ENCODE measurements at places on chromosomes 12 and 14.
A peak's percentile ranks its signal among the peaks of the same experiment; 100 is the strongest.

DNA sequence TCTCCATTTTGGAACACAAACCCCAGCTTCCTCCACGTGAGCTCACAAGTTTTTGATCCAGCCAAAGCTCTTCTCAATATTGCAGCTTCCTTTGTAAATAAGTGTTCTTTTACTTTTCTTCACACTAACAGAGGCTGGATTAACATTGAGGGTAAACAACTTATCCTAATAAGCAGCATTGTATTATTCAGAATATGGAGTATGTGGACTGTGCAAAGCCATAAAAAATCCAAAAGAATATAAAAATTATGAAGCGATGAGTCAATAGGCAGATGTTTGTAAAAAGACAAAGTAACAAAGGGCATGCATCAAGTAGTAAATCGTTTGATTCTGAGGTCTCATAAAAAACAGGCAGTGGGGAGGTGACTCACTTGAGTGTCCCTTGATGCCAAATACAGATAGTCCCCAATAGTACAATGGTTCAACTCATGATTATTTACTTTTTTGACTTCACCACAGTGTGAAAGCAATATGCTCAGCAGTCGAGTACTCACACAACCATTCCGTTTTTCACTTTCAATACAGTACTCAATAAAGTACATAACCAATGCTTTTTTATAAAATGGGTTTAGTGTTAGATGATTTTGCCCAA is 23.1 kb upstream of the KCNK10 start:
- no peak for DNase-seq

DNA sequence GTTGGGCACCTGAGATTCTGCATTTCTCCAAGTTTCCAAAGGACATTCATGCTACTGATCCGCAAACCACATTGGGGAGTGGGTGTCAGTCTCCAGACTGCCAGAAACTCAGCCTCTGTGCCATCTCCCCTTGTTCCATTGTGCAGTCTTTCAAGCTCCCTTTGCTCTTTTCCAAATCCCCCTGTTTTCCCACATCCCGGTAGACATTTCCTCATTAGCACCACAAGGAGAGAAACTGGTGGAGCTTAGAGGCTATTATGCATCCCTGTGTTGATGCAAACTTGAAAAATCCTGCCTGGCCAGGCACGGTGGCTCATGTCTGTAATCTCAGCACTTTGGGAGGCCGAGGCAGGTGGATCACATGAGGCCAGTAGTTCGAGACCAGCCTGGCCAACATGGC is 10.7 kb downstream of the CCDC63 start:
- no peak for DNase-seq

GRCh38 chr12:75455839-75456238 is 24.7 kb upstream of the GLIPR1 start:
- no peak for DNase-seq

DNA sequence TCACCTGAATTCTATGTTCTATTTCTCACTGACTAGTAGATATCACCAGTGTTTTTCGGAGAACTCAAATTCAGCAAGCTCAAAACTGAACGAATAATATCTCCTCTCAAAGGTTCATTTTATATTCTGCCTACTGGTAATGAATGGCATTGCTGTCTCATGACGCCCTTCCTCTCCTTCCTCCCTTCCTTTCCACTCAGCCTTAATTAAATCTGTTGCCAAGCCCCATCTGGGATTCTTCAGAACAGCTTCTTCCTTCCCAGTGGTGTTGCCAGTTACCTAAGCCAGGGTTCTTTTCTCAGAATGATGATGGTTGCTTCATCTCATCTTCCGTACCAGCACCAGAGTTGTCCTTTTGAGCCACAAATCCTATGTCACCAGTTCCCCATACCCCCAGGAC is 143.2 kb downstream of the SYNE2 start:
- DNase-seq, result no peak

- DNase-seq, result no peak
Measured at GRCh38 chr12:5165296-5165970, 121.8 kb downstream of the KCNA5 start.

DNA sequence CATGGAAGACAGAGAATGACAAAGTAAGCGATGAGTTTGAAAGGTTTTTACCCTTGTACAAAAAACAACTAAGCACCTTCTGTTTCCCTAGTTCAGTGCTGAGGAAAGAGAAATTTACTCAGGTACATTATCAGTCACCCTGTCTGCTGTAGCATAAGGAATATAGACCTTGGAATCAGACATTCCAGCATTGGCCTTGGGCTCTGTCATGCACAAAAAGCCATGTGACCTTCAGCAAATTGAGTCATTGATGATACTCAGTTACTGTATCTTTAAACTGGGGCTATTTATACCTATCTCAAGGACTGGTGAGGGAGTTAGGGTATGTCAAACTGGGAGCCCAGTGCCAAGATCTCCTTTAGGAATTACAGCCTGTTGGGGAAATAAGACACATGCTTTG is 19.3 kb upstream of the TCL1A start:
- no peak for DNase-seq

DNA sequence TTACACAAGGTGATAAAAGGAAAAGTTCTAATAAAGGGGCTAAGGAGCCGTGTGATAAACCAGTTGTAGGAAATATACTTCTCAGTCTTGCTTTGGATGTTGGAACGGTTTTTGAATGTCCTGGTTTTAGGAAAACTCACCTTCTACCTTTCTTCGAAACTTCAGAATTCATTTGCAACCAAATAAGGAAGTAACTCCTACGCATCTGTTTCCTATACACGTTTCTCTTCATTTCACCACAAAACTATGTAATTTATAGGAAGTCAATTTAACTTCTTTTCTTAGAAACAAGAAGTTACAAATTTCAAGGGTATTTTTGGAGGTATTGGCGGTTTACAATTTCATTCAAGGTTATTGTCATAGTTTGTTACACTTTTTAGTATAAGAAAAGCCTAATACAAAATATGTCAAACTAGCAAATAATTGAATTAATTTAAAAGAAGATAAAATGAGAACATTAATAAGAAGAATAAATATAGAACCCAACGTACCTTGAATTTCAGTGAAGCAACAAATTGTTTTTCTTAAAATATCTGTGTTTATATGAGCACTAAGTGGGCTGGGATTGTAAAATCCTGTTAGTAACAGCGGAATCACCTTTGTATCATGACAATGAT is 33.2 kb upstream of the CD69 start:
- DNase-seq, result no peak

DNA sequence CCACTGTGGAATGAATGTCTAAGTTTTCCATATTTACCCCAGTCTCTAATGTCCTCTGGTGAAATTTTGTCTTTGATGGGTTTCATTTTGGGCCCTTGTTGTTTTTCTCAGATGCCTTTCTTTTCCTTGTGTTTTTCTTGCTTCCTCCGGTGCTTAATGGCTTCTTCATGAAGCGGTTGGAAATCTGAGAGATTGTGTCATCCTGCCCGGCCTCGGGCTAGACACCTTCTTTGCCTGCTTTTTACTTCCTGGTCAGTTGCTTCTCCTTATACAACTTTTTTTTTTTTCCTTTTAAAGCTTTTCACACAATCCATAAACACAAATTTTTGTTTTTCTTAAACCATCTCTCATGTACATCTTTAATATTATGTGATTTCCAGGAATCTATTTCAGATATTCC is 7.1 kb downstream of the ETV6 start:
- no peak for DNase-seq

- DNase-seq, result no peak
Measured at GRCh38 chr12:61311413-61311812, 948.8 kb upstream of the USP15 start.

- DNase-seq, result peak; percentile 73
Measured at GRCh38 chr14:102993523-102993922, 63.8 kb downstream of the CDC42BPB start.

GRCh38 chr14:91317381-91318308 is 73.1 kb upstream of the GPR68 start:
- DNase-seq, result no peak

- DNase-seq, result no peak
Measured at GRCh38 chr14:23573384-23574015, 5.1 kb downstream of the JPH4 start.

DNA sequence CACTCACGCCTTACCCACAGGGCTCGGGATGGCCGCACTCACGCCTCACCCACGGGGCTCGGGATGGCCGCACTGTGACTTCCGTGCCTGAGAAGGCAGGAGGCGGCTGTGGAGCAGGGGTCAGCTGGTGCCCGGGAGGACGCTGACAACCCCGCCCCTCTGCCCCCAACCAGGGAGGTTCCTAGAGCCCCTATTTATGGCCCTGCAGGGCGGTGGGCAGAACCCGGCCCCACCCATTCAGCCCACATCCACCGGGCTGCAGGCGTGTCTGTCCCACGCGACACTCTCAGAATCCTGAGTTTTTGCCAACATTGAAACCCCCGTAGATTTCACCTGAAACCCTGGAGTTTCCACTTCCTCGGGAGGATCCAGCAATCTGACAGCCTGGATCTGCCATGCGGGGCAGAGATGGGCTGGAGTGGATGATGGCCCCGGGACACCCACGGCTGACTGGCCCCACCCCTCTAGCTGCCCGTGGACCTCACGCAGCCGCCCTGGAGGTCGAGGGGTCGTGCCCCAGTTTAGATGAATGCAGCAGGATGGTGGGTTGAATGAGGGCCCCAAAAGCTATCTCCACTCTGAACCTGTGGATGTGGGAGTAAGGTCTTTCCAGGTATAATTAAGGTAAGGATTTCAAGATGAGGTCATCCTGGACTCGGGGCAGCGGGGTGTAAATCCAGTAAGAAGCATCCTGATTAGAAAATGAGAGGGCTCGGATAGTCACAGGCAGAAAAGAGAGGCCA is 20.4 kb downstream of the GALNT9 start:
- no peak for DNase-seq

- no peak for DNase-seq
Measured at GRCh38 chr14:23430016-23430722, 5.3 kb downstream of the MYH7 start.

- DNase-seq, result no peak
Measured at GRCh38 chr14:24315243-24315806, 4.0 kb downstream of the LTB4R start.

DNA sequence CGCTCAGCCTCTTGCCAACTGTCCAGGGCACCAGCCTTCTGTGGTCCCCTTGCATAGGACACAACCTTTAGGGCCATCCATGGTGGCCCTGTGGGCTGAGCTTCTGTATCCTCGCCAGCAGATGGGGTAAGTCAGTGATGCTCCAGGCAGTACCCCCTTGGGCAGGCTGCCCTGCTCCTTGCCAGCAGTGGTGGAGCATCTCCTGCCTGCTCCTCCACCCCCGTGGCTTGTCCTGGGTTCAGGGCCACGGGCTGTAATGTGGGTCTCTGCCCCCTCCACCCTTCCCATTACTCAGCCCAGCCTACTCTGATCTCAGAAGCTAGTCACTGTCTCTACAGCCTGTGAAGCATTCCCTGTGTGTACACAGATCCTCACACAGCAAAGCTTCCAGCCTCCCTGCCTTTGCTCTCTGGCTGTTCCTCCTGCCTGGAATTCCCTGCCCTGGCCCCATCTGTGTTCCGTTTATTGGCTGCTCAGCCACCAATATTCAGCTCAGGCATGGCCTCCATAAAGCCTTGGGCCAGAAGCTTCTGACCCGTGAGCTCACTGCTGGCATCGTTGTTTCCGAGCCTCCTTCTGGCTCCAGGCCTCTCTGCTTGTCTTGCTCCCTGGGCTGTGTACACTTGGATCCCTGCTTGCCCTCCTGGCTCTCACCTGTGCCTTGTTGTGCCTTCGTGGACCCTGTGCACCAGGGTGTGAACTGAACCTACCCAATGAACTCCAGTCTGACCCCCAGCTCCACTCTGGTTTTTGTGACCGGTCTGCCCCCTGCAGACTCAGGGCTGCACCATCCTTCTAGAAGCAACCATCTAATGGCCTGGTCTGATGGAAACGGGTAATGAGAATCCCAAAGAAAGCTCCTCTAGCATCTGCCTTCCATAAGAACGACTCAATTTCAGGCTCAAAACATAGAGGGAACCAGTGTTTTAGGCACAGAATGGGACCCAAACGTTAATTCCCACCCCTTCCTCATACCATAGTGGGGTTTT is 177.0 kb upstream of the PRMT8 start:
- peak; percentile 48 for DNase-seq

GRCh38 chr14:31266437-31267331 is 59.1 kb upstream of the HECTD1 start:
- no peak for DNase-seq

Data from hepatic stellate cell (primary cell).